ENCODE measurements at places on chromosomes 5 and 9. TPM values are rescaled to one million over a fixed set of nuclear protein-coding genes. Genes with fewer than 3 reads are reported as not detected.

KIAA1958 gene
- polyA plus RNA-seq: 0.23 TPM

- DNase-seq: no peak
These were observed 34.6 kb downstream of the HACD4 start for GRCh38 chr9:20996809-20997208.

DNA sequence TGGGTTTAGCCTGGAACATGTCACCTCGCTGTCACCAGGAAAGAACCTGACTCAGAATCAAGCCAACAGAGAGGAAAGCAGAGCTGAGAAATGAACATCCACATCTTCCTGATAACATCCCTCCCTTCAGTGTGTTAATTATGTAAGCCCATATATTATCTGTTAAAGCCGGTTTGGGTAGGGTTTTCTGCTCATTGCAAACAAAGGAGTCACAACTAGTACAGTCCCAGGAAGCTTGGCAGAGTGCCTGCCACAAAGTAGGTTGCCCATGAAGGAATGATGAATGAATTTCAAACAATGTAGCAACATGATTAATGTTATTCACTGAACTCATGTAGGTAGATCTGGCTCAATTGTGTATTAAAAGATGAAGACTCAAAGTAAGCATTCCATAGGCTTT, 10.4 kb upstream of the PPARGC1B start:
- peak; percentile 84 for DNase-seq

- no peak for DNase-seq
These were observed 3.3 kb upstream of the LCN2 start for GRCh38 chr9:128145951-128146351.

C5orf34 gene
- 2.3 TPM for polyA plus RNA-seq

GRCh38 chr5:178378527-178379484, 146.2 kb upstream of the PHYKPL start:
- peak; percentile 5 for DNase-seq

GRCh38 chr5:142222225-142222865, 102.5 kb downstream of the SPRY4 start:
- DNase-seq: no peak

LCN9 gene
- not detected for polyA plus RNA-seq

All from foreskin keratinocyte (primary cell).